ENCODE measurements at places on chromosomes 5 and 9.

GRCh38 chr9:70159630-70160029, 99.1 kb upstream of the SMC5 start:
- no peak for DNase-seq

GRCh38 chr9:79592726-79593493, 21.1 kb downstream of the TLE4 start:
- no peak for DNase-seq

- no peak for DNase-seq
These were observed 53.8 kb upstream of the FBN2 start for GRCh38 chr5:128591598-128592455.

DNA sequence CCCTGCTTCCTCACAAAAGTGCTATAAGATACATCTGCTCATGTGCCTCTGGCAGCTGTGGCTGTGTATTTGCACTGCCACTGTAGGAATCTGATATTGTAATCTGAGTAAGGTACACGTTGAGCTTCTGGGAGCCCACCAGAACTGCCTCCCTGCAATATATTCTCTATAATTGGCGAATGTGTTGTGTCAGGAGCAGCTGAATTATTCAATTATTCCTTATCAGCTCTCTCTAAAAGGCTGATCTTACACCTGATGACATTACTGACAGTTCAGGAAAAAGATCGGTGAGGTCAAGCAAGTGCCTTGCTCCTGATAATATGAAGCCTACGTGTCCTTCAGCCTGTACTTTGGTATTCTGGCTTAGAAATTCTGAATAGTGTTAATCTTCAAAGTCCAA, 1015.0 kb downstream of the CDH9 start:
- no peak for DNase-seq

DNA sequence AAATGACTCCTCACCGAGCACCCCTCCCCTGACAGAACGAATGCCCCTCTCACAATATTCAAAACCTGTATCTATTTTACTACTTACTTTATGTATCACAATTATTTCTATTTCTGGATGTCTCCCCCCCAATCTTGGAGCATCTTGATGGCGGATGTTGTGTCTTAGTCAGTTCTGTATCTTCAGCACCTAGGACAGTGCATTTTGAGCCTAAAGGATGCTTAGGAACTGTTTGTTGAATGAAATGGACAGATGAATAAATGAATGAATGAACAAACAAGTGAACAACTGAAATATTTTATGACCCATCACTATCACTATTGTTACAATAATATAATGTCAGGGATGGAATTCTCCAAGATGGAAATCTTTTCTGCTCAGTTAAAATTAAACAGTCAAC, 295.7 kb downstream of the DNAH5 start:
- DNase-seq: no peak

- no peak for DNase-seq
These were observed 107.2 kb downstream of the TTLL11 start for GRCh38 chr9:121985792-121986494.

- no peak for DNase-seq
These were observed 1909.4 kb upstream of the WWC1 start for GRCh38 chr5:166382031-166382430.

DNA sequence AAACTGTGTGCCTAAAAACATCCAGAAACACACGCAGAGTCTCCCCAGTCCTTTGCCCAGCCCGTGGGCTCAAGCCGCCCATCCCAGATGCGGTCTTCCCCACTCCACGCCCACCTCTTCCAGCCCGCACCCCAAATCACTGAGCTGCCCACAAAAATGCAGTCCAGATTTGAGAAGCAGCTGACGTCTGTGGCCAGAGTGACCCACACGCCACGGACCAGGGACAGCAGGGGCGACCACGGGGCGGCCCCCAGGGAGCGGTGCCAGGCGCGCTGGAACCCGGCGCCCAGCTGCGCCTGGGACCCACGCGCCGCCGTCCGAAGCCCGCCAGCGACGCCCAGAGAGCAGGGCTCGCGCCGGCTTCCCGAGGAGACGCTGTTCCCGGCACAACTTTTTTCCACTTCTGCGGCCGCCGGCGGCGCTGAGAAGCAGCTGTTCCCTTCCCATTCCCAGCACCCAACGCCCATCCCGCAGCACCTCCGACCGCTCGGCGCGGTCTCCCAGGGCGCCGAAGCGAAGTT, 674 bp downstream of the LHFPL2 start:
- peak; percentile 49 for DNase-seq

GRCh38 chr5:53871775-53872174, 311.3 kb downstream of the NDUFS4 start:
- DNase-seq: no peak

GRCh38 chr9:22005702-22006606, 3.2 kb downstream of the CDKN2B start:
- no peak for DNase-seq

GRCh38 chr5:95406426-95407090, 15.4 kb downstream of the FAM81B start:
- no peak for DNase-seq

DNA sequence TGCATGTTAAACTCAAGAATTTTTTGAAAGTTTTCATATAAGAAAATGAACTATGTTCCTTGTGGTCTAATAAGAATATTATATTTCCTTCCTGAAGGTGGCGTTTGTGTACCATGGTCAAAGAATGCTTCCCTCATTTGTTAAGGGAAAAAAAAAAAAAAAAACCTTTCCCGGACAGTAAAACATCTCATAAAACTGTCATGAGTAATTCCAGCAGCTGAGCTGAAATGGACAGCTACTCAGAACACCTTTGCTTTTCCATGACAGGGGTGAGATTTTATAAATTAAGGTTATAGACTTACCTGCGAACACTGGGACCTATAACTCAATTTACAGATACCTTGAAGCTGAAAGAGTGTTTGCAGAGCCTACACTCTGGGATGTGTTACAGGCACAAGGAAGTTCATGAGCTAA, 113.2 kb upstream of the RANBP3L start:
- no peak for DNase-seq

GRCh38 chr9:108351571-108351970, 504.2 kb downstream of the ACTL7B start:
- no peak for DNase-seq

GRCh38 chr5:125227333-125228095, 481.1 kb upstream of the ZNF608 start:
- peak; percentile 12 for DNase-seq

DNA sequence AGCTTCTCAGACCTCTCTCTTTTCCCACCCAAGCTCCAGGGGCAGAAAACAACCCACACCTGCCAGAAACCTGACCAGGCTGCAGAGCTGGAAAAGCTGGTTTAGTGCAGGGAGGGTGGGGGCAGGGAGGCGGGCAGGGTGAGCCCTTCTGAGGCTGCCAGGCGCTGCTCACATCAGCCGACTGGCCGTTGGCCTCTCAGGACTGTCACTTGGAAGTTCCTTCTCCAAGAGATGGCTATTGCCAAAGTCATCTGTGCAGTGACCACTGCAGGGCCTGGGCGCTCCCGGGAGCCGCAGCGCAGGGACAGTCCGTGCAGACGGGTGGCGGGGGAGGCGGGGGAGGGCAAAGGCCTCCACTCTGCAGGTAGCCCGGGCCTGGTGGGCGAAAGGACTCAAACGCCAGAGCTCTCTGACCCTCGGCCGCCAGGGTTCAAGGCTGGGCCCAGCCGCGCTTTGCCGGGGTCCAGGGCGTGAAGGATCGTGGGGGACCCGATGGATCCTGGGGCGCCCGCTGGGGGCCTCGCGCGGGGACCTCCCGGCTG, 205.0 kb upstream of the IER5L start:
- peak; percentile 65 for DNase-seq

- DNase-seq: no peak
These were observed 258.0 kb downstream of the YTHDC2 start for GRCh38 chr5:113771483-113771882.

DNA sequence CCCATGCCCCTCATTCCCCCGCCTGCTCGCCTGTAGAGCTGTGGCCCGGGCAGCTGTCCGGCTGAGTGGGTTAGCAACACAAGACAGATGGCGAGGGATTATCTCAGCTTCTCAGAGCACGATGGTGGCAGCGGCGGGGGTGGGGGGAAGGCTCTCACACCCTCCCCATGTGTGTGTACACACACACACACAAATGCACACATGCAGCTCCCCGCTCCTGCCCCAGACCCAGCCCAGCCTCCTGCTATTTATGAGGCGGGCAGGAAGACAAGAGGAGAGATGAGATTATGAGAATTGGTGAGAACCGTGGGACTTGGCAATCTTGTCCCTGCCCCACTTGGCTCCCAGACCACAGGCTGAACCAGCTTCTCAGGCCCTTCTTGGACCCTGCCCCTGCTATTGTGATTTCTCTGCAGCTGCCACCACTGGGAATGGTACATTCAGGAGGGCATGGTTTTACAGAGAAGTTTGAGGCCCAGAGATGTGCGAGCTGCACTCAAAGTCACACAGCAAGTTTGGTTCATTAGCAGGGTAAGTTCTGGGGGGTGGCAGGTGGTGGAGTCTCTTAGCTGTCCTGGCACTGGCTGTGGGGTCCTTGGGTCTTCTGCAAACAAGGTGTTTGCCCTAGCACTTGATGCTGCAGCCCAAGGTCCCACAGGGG, 51.0 kb upstream of the PSD2 start:
- DNase-seq: no peak

- DNase-seq: no peak
These were observed 636.3 kb downstream of the GABRG2 start for GRCh38 chr5:162703914-162704313.

DNA sequence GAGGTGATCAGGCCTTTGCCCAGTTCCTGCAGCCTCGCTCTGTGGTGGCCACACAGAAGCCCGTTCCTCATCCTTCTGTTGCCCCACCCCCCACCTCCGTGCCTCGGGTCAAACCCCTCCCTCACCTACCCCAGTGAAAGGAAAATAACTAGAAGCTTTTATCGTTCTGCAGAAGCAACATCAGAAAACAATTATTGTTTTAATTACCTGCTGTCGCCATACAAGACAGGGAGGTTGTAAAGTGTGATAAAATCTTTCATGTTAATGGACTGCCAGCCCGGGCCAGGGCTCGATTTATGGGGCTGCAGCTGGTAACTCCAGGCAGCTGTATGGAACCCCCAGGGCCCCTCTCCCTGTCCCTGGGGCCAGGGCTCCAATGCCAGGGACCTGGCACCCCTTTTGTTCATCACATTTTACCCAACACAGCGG, 20.6 kb downstream of the UNC5A start:
- DNase-seq: no peak

DNA sequence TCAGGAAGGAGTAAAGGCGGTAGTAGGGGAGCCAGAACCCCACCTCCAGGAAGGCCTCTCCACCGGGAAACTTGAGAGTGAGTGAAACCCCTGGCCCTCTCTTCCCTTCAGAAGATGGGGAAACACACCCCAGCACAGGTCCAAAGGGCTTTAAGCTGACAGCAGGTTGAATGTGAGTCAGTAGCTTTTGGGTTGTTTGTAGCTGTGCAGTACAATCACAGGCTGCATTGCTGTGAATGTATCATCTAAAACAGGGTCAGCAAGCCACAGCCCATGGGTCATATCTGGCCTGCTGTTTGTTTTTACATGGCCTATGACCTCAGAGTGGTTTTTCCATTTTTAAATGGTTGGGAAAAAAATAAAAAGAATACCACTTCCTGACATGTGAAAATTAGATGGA, 10.0 kb downstream of the OTULINL start:
- DNase-seq: peak; percentile 34

- no peak for DNase-seq
These were observed 14.0 kb downstream of the ACTBL2 start for GRCh38 chr5:57468481-57469163.

- DNase-seq: no peak
These were observed 8.6 kb downstream of the PAM start for GRCh38 chr5:102763734-102764133.
